ENCODE measurements at places on chromosomes 5 and 9.
A peak's percentile ranks its signal among the peaks of the same experiment; 100 is the strongest.

DNA sequence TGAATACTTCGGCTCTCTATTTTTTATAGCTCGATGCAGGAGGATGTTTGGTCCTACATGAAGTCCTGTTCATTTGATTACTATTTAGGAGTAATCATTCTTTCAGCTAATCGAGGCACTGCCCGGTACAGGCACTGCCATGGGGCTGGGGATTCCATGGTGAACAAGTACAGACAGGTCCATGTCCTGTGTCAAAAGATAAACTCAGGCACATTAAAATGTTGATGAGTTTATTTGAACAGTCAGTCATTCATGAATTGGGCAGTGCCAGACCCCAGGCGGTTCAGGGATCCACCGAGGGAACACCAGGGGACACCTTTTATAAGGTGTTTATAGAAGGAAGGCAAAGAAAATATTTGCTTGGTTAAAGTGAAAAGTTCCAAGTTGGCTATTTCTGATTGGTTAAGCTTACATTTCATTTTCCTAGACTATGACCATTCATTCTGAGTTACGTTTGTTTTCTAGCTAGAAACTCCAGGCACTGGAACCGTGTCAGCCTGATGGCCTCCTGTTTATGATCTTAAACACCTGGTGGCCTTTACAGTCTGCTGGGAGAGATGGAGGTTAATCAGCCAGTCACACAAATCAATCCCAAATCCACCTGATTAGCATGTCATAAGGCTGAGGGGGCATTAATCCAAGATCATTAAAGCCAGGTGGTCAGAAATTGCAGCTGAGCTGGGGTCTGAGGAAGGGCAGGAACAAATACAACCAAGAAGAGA, 47.0 kb upstream of the TDRD7 start:
- no peak for DNase-seq

- DNase-seq = no peak
Measured at GRCh38 chr5:77719666-77720363, 56.3 kb downstream of the TBCA start.

DNA sequence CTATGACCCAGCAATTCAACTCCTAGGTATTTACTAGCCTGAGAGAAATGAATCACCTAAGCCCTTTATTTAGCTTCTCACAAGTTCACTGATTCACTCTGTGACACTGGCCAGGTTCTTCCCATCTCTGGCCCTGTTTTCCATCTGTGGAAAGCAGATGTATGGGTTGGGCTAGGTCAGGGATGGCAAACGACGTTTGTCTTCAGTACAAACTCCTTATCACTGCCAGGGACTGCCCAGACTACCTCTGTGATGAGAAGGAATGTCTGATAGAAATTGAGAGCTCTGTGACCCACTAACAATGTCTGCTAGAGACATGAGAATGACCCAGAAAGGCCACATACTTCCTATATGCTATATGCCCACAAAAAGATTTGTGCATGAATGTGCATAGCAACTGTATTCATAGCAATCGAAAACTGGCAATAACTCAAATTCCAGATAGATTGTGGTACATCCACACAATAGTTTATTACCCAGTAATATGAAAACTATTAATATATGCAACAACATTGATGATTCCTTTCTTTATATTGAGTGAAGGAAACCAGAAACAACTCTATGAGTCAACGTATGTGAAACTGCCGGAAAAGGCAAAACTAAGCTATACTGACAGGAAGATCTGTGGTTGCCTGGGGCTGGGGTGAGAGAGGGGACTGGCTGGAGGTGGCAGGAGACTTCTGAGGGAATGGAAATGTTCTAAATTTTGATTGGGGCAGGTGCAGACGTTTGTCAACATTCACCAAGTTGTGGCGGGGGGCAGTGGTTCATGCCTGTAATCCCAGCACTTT, 32.0 kb upstream of the ADAM19 start:
- DNase-seq = peak; percentile 49

- no peak for DNase-seq
Measured at GRCh38 chr5:43425983-43426382, 13.8 kb upstream of the CCL28 start.

DNA sequence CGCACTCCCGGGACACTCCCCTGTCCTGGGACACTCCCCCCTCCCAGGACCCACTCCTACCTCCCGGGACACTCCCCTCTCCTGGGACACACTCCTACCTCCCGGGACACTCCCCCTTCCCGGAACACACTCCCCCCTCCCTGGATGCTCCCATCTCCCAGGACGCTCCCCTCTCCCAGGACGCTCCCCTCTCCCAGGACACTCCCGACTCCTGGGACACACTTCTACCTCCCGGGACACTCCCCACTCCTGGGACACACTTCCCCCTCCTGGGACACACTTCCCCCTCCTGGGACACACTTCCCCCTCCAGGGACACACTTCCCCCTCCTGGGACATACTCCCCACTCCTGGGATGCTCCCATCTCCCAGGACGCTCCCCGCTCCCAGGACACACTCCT, 95.6 kb downstream of the RXRA start:
- no peak for DNase-seq

- DNase-seq = no peak
Measured at GRCh38 chr5:111127453-111128195, 35.5 kb downstream of the WDR36 start.

DNA sequence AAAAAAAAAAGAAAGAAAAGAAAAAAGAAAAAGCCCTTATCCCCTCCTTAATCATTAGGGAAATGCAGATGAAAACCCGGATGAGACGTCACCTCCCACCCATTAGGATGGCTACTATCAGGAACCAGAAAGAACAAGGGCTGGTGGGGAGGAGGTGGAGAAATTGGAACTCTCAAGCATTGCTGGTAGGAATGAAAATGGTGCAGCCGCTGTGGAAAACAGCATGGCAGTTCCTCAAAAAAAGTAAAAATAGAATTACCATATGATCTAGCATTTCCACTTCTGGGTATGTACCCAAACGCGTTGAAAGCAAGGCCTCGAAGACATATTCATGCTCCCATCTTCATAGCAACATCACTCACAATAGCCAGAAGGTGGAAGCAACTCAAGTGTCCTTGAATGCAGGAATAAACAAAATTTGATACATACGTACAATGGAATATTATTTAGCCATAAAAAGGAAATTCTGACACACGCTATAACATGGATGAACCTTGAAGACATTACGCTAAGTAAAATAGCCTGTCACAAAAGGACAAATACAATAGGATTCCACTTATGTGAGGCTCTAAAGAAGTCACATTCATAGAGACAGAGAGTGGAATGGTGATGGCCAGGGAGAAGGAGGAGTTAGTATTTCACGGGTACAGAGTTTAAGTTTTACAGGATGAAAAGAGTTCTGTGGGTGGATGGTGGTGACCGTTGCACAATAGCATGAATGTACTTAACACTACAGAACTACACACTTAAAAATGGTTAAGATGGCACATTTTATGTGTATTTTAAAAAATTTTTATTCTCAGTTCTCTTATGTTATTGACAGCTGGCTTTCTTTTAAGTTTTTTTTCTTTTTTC, 166.8 kb upstream of the IER5L start:
- DNase-seq = no peak

GRCh38 chr5:140571105-140571504, 6.5 kb downstream of the SLC35A4 start:
- DNase-seq = no peak

DNA sequence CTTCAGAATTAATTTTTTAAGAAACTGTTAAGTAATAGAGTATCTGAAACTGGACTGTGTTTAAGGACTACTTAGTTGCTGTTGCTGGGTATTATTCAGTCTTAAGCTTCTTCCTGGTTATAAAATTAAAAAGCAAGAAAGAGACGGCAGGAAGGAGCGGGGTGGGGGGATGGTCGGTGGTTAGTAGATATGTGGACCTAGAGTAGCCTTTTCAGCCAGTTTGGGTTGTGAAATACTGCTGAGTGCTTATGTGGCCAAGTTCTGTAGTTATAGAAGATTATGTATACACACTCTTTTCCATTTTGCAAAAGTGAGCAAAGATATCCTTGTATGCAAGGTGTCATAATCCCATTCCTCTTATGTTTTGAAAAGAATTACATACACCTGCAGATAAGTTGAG, 28.5 kb downstream of the TRIO start:
- no peak for DNase-seq

DNA sequence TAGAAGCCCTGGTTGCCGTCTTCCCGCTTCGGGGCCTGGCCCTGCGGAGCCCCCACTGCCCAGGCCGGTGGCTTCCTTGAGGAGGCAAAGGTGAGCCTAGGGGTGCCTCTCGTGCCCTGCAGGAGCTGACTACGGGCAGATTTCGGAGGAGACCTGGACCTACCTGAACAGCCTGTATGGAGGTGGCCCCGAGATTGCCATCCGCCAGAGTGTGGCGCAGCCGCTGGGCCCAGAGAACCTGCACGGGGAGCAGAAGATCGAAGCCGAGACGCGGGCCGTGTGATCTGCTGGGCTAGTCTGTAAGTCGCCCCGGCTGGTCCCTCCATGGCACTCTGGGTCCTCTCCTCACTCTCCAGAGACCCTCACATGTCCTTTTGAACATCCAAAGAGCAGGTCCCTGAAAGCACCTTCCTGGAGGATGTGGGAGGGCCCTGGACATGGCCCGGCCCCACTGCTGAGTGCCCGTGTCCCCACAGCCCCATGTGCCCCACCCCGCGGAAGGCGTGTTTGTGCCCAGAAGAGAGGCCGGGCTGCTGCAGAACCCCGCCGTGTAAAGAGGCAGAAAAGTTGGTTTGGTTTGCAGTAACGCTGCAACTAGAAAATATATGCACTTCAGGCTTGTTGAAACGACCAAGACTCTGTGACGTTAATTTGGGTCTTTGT, 44.9 kb downstream of the USP20 start:
- no peak for DNase-seq

GRCh38 chr9:127955294-127956015, 17.8 kb upstream of the DPM2 start:
- DNase-seq = peak; percentile 84

GRCh38 chr9:28915202-28915930, 1342.1 kb upstream of the C9orf72 start:
- DNase-seq = no peak

Measured in activated T-cell treated with anti-CD3 and anti-CD28 coated beads for 4 hours (primary cell).